ENCODE measurements at places on chromosomes 16 and 17. TPM values are rescaled to one million over a fixed set of nuclear protein-coding genes. Genes with fewer than 3 reads are reported as not detected.

RHBDL1 gene
- total RNA-seq: 6.6 TPM

FBXO39 gene
- not detected for total RNA-seq

ANKRD40CL gene
- not detected for total RNA-seq

MT1E gene
- total RNA-seq: 170 TPM

DPEP3 gene
- total RNA-seq: not detected

CIAO2B gene
- 96.6 TPM for total RNA-seq

CTRB1 gene
- 2.7 TPM for total RNA-seq

SLC6A2 gene
- 0.10 TPM for total RNA-seq

GDPD3 gene
- total RNA-seq: 2.5 TPM

GRB7 gene
- total RNA-seq: 2.8 TPM

MYH11 gene
- 0.51 TPM for total RNA-seq

SLC16A13 gene
- 13.1 TPM for total RNA-seq

ITGAX gene
- total RNA-seq: 0.49 TPM

C16orf46 gene
- 1.2 TPM for total RNA-seq

SLC46A1 gene
- total RNA-seq: 16.9 TPM

KIF18B gene
- 31.3 TPM for total RNA-seq

ZPBP2 gene
- not detected for total RNA-seq

TNP2 gene
- not detected for total RNA-seq

SSTR5 gene
- 2.8 TPM for total RNA-seq

RAB11FIP4 gene
- 10.8 TPM for total RNA-seq

UBTF gene
- total RNA-seq: 116 TPM

GLIS2 gene
- 87.3 TPM for total RNA-seq

ATAD5 gene
- total RNA-seq: 11.5 TPM

PTGES3L gene
- 0.74 TPM for total RNA-seq

SYNGR2 gene
- 204 TPM for total RNA-seq

RNF222 gene
- total RNA-seq: not detected

PIK3R5 gene
- 0.15 TPM for total RNA-seq

AOC3 gene
- total RNA-seq: 0.21 TPM

C16orf96 gene
- total RNA-seq: 0.15 TPM
